ENCODE measurements at places on chromosomes 16 and 17. TPM values are rescaled to one million over a fixed set of nuclear protein-coding genes. Genes with fewer than 3 reads are reported as not detected.

DNA sequence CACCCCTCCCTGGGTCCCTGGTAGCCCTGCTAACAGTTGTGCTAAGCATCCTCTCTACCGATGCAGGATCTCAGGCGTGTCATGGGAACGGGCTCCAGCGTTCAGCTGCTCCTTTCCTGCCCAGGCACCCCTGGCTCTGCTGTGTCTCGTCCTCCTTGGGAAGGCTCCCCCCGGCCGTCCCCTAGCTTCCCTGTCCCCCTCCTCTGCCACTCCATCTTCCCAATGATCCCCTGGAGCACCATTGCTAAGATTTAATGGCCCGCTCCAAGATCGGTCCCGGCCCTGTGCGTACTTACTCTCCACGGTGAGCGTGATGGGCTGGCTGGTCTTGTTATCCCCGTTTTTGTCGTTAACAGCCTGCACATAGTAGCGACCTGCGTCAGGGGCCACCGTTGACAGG lies 135.5 kb upstream of the CDC42EP4 start:
- DNase-seq = no peak

DNA sequence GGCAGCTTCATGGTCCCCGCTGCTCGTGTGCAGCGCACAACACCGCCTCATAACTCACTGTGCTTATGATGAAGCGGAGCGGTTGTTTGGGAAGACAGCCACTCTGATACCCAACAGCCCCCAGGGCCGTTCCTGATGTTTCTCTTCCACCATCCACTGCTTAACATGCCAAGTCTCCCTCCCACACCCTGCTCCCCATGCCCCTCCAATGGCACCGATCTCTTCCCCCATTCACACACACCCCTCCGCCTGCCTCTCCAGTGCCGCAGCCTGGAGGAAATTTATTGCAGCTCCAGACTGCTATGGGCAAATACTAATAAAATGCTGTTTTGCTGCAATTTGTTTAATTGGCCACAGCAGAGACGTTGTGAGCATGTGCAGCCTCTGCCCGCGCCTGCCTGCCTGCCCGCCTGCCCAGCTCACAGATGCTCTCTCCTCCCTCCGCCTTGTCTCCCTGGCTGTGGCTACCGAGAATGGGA lies 80.3 kb upstream of the LHX1 start:
- no peak for DNase-seq

DNA sequence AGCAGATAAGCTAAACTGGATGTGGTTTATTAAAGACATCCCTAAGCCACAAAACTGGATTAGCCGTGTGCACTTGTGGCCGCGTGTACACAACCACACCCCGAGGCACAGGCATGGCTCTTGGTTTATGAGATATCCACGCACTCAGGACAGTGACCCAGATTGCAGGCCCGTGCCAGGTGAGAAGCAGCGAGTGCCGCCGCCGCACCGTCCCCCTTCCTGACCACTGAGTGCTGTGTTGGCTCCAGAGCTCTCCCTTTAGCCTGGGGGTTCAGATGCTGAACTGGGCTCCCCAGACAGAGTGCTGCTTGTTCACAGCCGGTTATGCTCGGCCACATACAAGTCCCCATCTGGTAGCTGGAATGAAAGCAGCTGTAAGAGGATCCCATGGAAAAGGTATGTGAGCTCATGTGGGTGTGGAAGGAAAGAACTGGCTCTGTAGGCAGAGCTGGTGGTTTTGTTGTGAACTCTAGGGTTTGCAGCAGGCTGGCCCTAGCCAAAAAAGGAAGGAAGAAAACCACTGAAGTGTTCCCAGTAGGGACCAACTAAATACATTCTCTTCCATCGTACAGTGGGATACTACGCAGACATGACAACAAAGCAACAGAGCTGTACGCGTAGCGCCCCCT lies 29.5 kb downstream of the KNOP1 start:
- DNase-seq = no peak

DNA sequence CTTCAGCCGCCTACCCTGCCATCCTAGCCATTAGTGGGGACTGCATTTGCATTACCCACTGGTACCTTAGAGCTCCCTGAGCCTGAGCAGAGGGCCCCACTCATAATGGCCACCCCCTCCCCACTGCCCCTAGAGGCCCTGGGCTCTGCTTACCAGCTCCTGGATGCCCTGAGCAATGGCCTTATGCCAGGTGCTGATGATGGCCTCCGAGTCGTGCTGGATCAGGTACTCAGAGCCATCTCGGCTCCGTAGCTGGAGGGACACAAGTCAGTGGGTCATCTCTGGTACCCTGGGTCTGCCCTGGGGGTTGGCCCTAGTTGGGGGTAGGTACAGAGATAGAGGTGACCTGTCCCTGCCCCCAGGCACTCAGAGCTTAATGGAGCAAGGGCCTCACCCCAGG lies 34.9 kb downstream of the ARHGAP27 start:
- no peak for DNase-seq

DNA sequence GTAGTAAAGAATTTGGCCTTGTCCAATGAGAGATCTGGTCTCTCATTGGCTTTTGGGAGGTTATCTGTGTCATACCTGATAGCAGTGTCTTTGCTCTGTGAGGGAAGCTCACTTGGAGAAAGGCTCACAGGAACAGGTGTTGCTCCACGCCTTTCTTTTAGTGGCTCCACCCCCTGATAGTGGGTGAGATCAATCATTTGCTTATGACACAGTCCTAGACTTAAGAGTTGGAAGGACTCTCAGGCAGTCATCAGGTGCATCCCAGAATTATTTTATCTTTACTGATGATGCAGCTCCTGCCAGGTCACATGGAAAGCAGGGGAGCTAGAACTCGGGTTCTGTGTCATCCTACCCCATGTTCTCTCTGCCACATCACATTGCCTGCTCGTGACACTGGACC lies 59.3 kb downstream of the CENPV start:
- DNase-seq = no peak

DNA sequence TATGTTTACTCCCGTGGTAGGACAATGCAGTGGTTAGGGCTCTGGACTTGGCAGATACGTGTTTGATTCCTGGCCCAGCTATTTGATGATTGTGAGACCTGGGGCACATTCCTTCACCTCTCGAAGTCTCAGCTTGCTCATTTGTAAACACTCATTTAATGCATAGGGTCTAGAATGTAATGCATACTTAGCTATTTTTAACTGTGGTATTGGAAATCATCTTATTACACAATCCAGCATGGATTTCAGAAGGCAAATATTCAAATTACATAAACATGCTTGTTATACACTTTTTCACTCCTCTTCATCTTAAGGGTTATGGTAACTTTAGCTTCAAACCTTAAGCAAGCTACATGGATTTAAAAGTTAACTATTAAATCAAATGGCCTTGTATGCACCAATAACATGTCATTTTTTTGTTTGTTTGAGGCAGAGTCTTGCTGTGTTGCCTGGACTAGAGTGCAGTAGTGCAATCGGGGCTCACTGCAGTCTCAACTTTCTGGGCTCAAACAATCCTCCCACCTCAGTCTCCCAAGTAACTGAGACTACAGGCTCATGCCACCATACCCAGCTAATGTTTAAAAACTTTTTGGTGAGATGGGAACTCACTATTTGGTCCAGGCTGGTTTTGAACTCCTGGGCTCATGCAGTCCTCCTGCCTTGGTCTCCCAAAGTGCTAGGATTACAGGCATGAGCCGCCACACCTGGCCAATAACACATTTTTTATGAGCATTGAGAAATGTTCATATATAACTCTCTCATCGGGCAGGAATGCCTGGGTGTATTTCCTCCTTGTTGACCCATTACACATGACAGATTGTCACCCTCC lies 52.5 kb downstream of the VAT1L start:
- DNase-seq = peak; percentile 74

- DNase-seq = no peak
Measured at GRCh38 chr16:87982581-87983041, 31.4 kb downstream of the BANP start.

- peak; percentile 18 for DNase-seq
Measured at GRCh38 chr17:65895969-65896368, 296.0 kb downstream of the CEP112 start.

- DNase-seq = peak; percentile 73
Measured at GRCh38 chr16:75559564-75560372, 3.7 kb upstream of the TMEM231 start.

- no peak for DNase-seq
Measured at GRCh38 chr17:3539881-3540540, 17.6 kb downstream of the TRPV3 start.

GRCh38 chr16:56462064-56462796 lies 10.9 kb downstream of the OGFOD1 start:
- no peak for DNase-seq

DNA sequence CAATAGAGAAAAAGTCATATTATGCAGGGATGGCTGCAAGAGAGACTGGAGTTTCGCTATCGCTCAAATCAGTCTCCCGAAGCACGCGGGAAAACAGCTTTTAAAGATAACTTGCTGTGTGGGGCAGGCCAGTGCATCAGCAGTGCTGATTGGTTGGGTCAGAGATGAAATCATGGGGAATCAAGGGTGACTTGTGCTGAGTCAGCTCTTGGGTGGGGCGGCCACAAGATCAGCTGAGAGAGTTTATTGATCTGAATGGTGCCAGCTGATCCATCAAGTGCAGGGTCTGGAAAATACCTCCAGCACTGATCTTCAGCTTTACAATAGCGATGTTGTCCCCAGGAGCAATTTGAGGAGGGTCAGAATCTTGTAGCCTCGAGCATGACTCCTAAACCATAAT lies 430.5 kb downstream of the RBFOX1 start:
- no peak for DNase-seq

DNA sequence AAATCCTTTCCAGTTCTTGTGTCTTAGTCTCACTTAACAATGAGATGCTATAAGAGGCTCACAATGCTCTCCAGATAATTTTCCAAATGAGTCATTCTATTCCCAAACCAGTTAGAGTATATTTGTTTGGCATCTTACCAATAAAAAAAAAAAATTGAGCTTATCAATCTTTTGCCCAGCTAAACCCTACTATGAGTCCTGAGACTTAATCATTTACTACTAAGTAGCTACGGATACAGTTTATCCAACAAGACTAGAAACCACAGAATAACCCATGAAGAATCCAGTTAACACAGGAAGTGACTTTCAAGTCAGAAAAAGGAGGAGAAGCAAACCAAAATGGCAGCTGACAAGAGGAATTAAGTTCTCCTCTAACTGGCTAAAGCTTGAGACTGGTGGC lies 330.3 kb upstream of the XYLT1 start:
- DNase-seq = peak; percentile 4

GRCh38 chr16:50781518-50781917 lies 39.6 kb downstream of the CYLD start:
- no peak for DNase-seq

- no peak for DNase-seq
Measured at GRCh38 chr17:81126281-81127132, 38.8 kb upstream of the PVALEF start.

GRCh38 chr17:77959126-77959925 lies 823 bp downstream of the TNRC6C start:
- peak; percentile 12 for DNase-seq

- no peak for DNase-seq
Measured at GRCh38 chr16:33877-34647, 19.3 kb downstream of the POLR3K start.

GRCh38 chr17:73788111-73788510 lies 143.9 kb upstream of the SDK2 start:
- no peak for DNase-seq

DNA sequence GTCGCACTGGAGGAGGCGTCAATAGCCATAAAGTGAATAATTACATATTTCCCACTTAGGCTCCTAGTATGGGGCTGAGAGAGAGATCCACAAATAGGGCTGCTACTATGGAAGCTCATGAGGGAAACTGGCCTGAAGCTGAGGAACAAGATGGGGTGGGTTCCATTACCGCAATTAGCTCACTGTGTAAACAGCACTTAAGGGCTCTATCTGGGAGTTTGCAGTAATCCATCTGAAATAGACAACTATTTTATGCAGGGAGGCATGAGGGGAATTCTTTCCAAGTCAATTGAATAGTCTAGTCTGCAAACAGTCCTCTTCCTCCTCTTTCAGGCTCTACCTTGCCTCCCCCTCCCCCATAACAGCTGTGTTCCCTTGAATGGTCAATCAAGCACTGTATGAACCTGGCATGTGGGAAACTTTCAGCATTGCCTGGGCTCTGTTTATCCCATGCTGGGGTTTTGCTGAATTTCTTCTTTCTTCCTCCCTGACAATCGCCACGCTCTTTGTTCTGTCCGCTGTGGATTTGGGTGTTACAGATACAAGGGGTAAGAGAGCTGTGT lies 56.1 kb upstream of the MAF start:
- DNase-seq = no peak

GRCh38 chr16:2775765-2776499 lies 1.1 kb downstream of the ELOB start:
- DNase-seq = no peak

GRCh38 chr17:29196769-29197515 lies 16.7 kb upstream of the MYO18A start:
- DNase-seq = no peak

GRCh38 chr16:87724490-87725291 lies 41.1 kb downstream of the KLHDC4 start:
- no peak for DNase-seq

DNA sequence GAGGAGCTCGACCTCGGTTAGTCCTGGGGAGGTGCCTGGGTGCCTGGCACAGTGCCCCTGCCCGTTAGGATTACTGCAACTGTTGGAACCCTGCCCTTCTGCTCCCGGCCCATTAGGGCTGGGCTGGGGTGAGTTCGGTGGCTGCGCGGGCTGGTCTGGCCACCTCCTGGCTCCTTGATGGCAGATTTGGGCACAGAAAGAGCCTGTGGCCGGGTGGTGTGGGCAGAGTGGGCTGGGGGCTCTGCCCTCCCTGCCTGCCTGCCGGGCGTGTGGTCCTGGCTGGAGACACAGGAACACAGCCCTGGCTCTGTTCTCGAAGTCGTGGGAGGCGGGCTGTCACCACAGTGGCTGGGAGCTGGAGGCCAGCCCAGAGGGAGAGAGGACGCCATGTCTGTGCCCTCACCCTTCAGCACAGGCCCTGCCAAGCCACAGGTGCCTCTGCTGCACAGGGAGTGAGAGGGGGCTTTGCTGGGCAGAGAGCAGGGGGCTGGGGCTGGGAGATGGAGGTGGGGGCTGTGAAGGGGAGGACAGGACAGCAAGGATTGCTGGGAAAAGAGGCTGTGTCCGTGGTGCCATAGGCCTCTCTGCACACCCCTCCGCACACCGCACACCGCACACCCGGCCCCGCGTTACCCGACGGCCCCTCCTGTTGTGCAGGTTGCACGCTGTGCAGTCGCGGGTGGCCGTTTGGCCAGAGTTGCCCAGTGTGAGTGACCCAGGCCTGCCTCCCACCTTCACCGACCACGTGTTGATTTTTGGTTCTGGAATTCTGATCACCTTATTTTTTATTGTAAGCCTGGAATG lies 236.6 kb upstream of the GSE1 start:
- no peak for DNase-seq

GRCh38 chr16:56653218-56653617 lies 1.5 kb downstream of the MT1B start:
- DNase-seq = no peak

OR3A2 gene
- not detected for total RNA-seq

MYH13 gene
- total RNA-seq = not detected

CIITA gene
- total RNA-seq = 0.66 TPM

NOS2 gene
- total RNA-seq = not detected

KRTAP4-1 gene
- total RNA-seq = not detected

ANKFY1 gene
- total RNA-seq = 33.9 TPM

KRTAP17-1 gene
- not detected for total RNA-seq

TMC6 gene
- 0.17 TPM for total RNA-seq

MT3 gene
- total RNA-seq = not detected

FBXW10 gene
- total RNA-seq = under 0.01 TPM

ENPP7 gene
- not detected for total RNA-seq

CTF1 gene
- 1.8 TPM for total RNA-seq

MMP28 gene
- total RNA-seq = 2.8 TPM

All from fibroblast of lung (primary cell).